ENCODE measurements at places on chromosomes 3 and 15.

GRCh38 chr3:11568503-11569155 lies 75.1 kb downstream of the VGLL4 start:
- DNase-seq = no peak

DNA sequence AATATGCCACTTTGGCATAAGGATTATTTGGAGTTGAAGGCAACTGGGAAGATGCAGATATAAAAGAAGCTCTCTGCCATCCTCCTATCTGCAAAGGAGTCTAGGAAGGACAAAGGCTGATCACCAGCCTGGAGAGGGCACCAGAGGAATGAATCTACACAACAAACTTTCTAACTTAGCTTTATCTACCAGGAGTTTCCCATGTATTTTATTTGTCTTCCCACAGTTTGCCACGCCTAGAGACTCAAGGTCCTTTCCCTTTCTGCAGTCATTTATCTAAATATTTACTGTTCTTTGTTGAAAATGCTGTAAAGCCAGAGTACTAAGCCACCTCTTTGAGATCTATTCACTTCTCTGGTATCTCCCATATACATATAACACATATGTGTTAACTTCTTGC lies 32.2 kb downstream of the GPR176 start:
- DNase-seq = no peak

- DNase-seq = no peak
Observed at GRCh38 chr3:102034639-102035451, 185.5 kb downstream of the NFKBIZ start.

DNA sequence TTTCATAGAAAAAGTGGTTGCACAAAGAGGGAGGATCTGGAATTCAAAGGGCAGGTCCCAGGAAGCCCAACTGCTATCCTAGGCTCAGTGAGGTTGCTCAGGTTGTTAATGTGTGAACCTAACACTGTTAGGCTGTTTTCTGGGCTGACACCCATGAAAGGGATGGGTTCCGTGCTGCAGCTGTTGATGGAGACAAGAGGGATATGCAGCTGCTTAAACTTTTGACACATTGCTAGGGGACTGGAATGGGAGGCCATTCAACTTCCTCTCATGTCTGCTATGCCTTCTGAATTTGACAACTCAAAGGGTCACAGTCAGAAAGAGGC lies 198.0 kb upstream of the NR2E3 start:
- no peak for DNase-seq

- no peak for DNase-seq
Observed at GRCh38 chr15:35693886-35694285, 147.9 kb upstream of the DPH6 start.

DNA sequence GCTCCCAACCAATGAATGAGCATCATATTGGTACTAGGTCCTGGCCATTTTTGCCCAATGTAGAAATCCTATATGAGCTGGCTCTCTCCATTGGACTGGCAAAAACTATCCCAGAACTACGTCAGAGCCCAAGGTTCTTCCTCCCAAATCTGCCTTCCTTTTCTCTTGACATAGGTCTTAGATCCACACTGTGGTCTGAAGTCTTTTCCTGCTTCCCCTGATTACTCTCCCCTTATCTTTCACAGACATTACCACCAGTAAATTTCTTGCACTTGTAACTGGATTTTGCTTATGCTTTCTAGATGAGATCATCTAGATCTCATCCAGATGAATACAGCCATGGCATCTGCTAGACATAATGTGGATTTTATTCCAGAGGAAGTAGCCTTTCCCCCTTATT lies 141.2 kb upstream of the GADL1 start:
- DNase-seq = no peak
